Activated CD8-positive, alpha-beta memory T cell treated with anti-CD3 and anti-CD28 coated beads, Interleukin-2, amount 10 ng/mL, durations not matched to agents 7 days and 5 days (primary cell): ENCODE measurements at places on chromosomes 1 and 21.

DNA sequence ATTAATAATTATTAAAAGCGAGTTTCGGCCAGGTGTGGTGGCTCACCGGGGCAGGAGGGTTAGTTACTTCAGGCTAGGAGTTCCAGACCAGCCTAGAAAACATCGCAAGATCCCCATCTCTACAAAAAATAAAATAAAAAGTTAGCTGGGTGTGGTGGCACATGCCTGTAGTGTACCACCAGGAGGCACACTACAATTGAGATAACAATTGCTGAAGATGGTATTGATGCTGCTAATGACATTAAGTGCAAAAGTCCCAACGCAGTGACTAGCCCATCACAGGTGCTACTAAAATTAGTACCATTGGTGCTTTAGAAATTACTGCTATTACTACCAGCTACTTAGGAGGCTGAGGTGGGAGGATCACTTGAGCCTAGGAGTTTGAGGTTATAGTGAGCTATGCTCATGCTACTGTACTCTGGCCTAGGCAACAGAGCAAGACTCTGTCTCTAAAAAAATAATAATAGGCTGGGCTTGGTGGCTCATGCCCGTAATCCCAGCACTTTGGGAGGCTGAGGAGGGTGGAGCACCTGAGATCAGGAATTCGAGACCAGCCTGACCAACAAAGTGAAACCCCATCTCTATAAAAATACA is 156.6 kb downstream of the GREM2 start:
- H3K27ac ChIP-seq: no peak overlapping the region
- no peak overlapping the region for H3K4me3 ChIP-seq
- H3K27me3 ChIP-seq: no peaks in the 10 kb centered on the region
- no peaks in the 10 kb centered on the region for H3K36me3 ChIP-seq
- no peaks in the 10 kb centered on the region for H3K4me1 ChIP-seq

DNA sequence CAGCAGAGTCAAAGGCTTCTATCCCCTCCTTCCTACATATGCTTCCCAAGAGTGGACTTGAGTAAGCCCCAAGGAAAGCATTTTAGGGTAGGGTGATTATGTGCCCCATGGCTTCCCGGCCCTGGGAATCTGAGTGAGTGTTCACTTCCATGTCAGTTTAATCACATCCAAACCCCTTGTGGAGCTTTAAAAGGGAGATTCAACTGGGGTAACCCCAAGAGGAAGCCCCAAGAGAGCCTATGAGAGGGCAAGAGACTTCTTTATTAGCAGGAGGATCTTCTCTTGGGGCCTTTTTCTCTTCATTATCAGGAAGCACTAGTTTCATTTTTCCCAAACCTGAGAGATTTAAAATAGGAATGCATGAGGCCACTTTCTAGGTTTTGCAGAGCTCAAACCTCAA is 97.0 kb upstream of the IRF2BP2 start:
- H3K4me3 ChIP-seq: no peak overlapping the region
- H3K27me3 ChIP-seq: peaks cover 4% of the 10 kb centered on the region
- peaks cover 6% of the 10 kb centered on the region for H3K4me1 ChIP-seq
- DNase-seq: no peak

DNA sequence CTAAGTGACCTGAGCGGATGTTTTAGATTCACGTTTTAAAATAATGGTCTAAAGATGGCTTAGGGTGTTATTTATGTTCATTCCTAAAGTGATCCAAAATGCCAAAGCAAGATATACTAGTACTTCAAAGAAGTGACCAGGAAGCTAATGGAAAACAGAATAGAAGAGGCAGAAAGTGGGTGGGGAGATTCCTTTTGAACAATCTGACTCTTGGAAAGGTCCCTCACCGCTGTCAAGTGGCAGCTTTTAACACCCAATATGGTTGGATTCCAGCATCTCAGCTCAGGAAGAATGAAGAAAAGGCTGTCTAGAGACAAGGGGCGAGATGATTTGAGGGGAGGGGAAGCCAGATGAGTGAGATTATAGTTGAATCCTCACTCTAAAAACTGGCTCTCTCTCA is 90.3 kb downstream of the SCMH1 start:
- H3K4me1 ChIP-seq: no peaks in the 10 kb centered on the region
- DNase-seq: no peak
- H3K4me3 ChIP-seq: no peak overlapping the region
- no peaks in the 10 kb centered on the region for H3K27me3 ChIP-seq
- no peak overlapping the region for H3K27ac ChIP-seq

- no peak overlapping the region for H3K27ac ChIP-seq
- H3K27me3 ChIP-seq: no peaks in the 10 kb centered on the region
- H3K4me1 ChIP-seq: no peaks in the 10 kb centered on the region
These were observed 319.2 kb upstream of the FMN2 start for GRCh38 chr1:239772446-239772845.

DNA sequence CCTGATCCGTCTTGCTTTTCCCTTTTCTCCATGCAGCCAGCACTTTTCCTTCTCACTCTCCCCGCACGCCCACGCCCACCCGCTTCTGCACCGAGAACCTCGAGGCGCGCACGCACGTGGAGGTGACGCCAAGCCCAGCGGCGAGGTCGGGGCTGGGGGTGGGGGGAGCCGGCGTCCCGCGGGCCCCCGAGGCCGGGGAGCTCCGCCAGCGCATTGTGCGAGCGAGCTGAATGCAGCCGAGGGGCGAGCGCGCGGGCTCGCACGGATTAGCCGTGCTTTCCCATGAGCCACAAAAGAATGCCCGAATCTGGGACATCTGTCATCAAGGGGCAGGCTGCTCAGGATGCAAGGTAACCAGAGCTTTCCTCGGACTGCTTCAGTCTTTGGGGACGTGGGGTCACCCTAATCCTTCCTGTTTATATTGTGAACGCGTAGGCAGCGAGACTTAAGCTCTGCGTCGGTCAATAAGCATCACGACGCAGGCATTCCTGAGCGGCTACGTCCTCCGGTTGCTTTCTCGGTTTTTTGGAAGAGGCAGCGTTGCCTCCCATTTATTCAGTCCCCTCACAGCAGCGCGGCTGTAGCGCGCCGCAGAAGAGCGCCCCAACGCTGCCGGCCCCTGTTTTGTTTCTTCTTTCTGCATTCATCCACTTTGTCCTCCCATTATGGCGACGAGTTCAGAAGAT is 67.3 kb upstream of the AKT3 start:
- peak; percentile 42 for DNase-seq
- H3K27me3 ChIP-seq: peaks cover 62% of the 10 kb centered on the region
- H3K36me3 ChIP-seq: no peaks in the 10 kb centered on the region
- peaks cover 13% of the 10 kb centered on the region for H3K4me1 ChIP-seq
- peak overlapping the region; percentile 68 for H3K4me3 ChIP-seq

- H3K4me1 ChIP-seq: peaks cover 5% of the 10 kb centered on the region
- H3K36me3 ChIP-seq: no peaks in the 10 kb centered on the region
- no peak overlapping the region for H3K27ac ChIP-seq
These were observed 34.9 kb upstream of the VASH2 start for GRCh38 chr1:212915245-212916091.

- H3K27me3 ChIP-seq: peaks cover 42% of the 10 kb centered on the region
- H3K4me1 ChIP-seq: no peaks in the 10 kb centered on the region
These were observed 55.4 kb upstream of the CAMK1G start for GRCh38 chr1:209527993-209528717.

GRCh38 chr1:154141240-154141639 is 13.6 kb downstream of the NUP210L start:
- DNase-seq: no peak
- H3K4me3 ChIP-seq: no peak overlapping the region
- H3K4me1 ChIP-seq: peaks cover 2% of the 10 kb centered on the region
- no peaks in the 10 kb centered on the region for H3K27me3 ChIP-seq
- no peaks in the 10 kb centered on the region for H3K36me3 ChIP-seq

- no peak overlapping the region for H3K27ac ChIP-seq
- DNase-seq: no peak
- H3K4me1 ChIP-seq: no peaks in the 10 kb centered on the region
- no peak overlapping the region for H3K4me3 ChIP-seq
These were observed 31.3 kb downstream of the CNIH3 start for GRCh38 chr1:224647449-224647848.

GRCh38 chr1:185539277-185539943 is 194.8 kb upstream of the HMCN1 start:
- H3K36me3 ChIP-seq: peaks cover 11% of the 10 kb centered on the region
- DNase-seq: no peak
- H3K27me3 ChIP-seq: no peaks in the 10 kb centered on the region
- peaks cover 4% of the 10 kb centered on the region for H3K4me1 ChIP-seq

GRCh38 chr1:203280061-203280460 is 25.3 kb upstream of the BTG2 start:
- H3K4me3 ChIP-seq: no peak overlapping the region
- no peaks in the 10 kb centered on the region for H3K36me3 ChIP-seq
- no peak for DNase-seq
- H3K27ac ChIP-seq: peak overlapping the region; percentile 33
- peaks cover 46% of the 10 kb centered on the region for H3K4me1 ChIP-seq

DNA sequence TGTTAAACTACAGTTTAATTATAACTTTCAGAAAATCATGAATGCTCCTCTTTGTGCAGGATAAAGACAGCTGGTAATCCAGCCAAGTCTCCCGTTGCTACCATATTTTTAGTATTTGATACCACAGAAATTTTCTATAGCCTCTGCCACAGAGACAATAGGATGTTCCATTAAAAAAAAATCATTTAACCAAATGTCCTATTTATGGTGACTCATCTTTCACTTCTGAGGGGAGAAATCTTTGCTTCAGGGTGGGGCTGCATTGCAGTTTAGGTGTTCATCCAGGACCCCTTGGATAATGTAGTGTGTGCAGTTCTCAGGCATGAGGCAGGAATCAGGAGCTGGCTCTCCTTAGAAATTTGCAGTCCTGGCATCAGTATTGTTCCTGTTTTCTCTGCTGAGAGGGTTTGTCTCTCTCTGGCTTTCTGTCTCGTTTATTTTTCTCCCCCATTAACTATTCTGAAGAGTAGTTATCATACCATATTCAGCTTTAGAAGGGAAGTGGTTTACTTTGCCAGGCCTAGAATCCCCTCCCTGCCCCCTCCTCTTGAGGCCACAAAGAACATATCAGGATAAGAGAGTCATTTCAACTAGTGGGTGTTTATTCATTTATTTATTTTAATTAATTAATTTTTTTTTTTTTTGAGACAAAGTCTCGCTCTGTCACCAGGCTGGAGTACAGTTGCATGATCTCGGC is 3.1 kb downstream of the PRUNE1 start:
- no peak overlapping the region for H3K27ac ChIP-seq
- H3K4me3 ChIP-seq: no peak overlapping the region
- DNase-seq: no peak
- peaks cover 47% of the 10 kb centered on the region for H3K4me1 ChIP-seq
- H3K36me3 ChIP-seq: no peaks in the 10 kb centered on the region

- DNase-seq: no peak
- no peak overlapping the region for H3K4me3 ChIP-seq
- no peaks in the 10 kb centered on the region for H3K36me3 ChIP-seq
- no peak overlapping the region for H3K27ac ChIP-seq
- no peaks in the 10 kb centered on the region for H3K4me1 ChIP-seq
These were observed 43.3 kb downstream of the VTCN1 start for GRCh38 chr1:117167402-117167801.

DNA sequence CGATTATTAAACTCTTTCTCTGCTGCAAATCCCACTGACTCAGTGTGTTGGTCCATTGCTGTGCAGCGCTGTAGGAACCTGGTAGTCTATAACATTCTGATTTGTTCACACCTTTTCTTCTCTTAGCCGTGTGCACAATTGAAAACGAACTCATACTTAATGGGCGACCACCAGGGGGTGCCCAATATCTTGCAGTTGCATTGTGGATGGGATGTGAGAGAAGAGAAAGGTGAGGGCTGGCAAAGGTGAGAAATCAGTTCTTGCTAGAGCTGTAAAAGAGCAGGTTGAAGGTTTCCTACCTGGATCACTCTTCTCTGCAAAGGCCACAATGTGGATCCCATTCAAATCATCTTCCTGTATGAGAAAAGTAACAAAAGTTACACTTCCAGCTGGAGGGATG is 51.0 kb downstream of the CASQ2 start:
- DNase-seq: peak; percentile 47
- no peaks in the 10 kb centered on the region for H3K36me3 ChIP-seq
- no peak overlapping the region for H3K27ac ChIP-seq

- H3K27ac ChIP-seq: no peak overlapping the region
- H3K27me3 ChIP-seq: peaks cover 46% of the 10 kb centered on the region
- DNase-seq: no peak
- peaks cover 6% of the 10 kb centered on the region for H3K4me1 ChIP-seq
- H3K36me3 ChIP-seq: no peaks in the 10 kb centered on the region
- H3K4me3 ChIP-seq: no peak overlapping the region
These were observed 78.2 kb downstream of the SLC16A1 start for GRCh38 chr1:112877750-112878149.

- H3K4me1 ChIP-seq: peaks cover 71% of the 10 kb centered on the region
- peak overlapping the region; percentile 76 for H3K27ac ChIP-seq
- no peaks in the 10 kb centered on the region for H3K27me3 ChIP-seq
- DNase-seq: no peak
- H3K36me3 ChIP-seq: no peaks in the 10 kb centered on the region
These were observed 181.8 kb upstream of the EDN2 start for GRCh38 chr1:41665962-41666917.

DNA sequence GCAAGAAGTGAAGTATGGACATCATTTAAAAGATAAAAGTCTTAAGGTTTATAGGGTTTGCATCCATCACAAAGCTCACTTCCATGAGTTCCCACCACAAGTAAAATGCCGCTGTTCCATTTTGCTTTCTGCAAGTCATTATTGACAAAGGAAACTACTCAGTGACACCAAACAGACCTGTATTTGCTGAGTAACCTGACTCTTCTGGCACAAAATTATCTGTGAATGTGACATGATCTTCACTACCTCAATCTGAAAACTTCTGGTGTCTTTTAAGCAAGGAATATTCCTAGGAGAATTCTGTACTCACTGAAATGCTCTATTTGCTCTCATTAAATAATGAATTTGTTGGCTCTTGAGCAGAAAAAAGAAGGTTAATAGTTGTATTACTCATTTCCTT is 1077.4 kb upstream of the ADGRL4 start:
- H3K4me3 ChIP-seq: no peak overlapping the region
- no peaks in the 10 kb centered on the region for H3K4me1 ChIP-seq
- DNase-seq: no peak
- H3K27me3 ChIP-seq: no peaks in the 10 kb centered on the region
- no peak overlapping the region for H3K27ac ChIP-seq
- no peaks in the 10 kb centered on the region for H3K36me3 ChIP-seq

DNA sequence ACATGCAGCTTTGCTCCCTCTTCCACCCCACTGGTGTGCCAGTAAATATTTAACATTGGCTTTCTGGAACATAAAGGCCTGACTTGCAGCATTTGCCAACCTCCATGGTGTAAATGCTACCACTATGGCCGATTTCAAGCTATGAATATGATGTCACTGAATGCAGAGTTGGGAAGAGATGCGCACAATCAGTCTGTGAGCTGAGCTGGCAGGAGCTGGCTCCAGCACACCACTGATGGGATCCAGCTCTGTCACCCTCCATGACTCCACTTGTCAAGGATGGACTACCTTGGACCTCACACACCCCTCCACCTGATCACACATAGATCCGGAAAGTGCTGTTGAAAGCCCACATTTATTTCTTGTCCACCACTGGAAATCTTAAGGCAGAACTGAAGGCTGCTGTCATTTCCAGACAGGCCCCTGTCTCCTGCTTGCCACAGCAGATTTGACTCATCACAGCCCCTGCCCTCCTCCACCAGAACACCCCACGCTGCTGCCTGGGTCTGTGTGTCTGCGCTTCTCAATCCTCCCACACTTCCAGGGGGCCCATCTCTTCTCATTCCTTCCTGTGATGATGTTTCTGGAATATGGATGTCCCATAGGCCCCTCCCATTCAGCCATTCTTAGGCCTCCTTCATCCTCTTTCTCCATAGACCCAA is 82.2 kb upstream of the BCAR3 start:
- no peaks in the 10 kb centered on the region for H3K36me3 ChIP-seq
- H3K4me1 ChIP-seq: peaks cover 41% of the 10 kb centered on the region
- DNase-seq: no peak

- peaks cover 77% of the 10 kb centered on the region for H3K27me3 ChIP-seq
- H3K36me3 ChIP-seq: no peaks in the 10 kb centered on the region
- no peak for DNase-seq
- H3K27ac ChIP-seq: no peak overlapping the region
These were observed 5.5 kb downstream of the INAVA start for GRCh38 chr1:200899954-200900867.
